Kidney tubule cell (primary cell): ENCODE measurements at places on chromosomes 3 and 15.

- peak; percentile 94 for DNase-seq
These were observed 22.5 kb downstream of the POPDC2 start for GRCh38 chr3:119637679-119638477.

GRCh38 chr3:107068980-107069379 is 308.3 kb upstream of the CCDC54 start:
- DNase-seq = peak; percentile 63

- DNase-seq = no peak
These were observed 18.4 kb downstream of the ITGA11 start for GRCh38 chr15:68413363-68414205.

- no peak for DNase-seq
These were observed 23.5 kb upstream of the APEH start for GRCh38 chr3:49650637-49651036.

- peak; percentile 43 for DNase-seq
These were observed 2.4 kb downstream of the TSC22D2 start for GRCh38 chr3:150410311-150411105.

DNA sequence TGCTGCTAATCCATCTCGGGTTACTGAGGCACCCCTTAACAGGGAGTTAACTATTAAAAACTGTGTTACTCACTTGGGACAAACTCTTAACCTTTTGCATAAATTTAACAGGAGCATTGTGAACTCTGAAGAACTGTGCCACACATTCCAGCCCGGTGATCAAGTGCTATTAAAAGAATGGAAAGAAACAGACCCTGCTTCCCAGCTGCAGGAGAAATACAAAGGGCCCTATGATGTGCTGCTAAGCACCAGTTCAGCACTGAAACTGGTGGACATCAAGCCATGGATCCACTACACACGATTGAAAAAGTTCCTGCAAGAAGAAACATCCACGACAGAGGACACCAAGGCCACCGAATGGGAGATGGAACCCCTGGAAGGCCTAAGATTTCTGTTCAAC is 114.7 kb upstream of the PLCL2 start:
- DNase-seq = peak; percentile 86

DNA sequence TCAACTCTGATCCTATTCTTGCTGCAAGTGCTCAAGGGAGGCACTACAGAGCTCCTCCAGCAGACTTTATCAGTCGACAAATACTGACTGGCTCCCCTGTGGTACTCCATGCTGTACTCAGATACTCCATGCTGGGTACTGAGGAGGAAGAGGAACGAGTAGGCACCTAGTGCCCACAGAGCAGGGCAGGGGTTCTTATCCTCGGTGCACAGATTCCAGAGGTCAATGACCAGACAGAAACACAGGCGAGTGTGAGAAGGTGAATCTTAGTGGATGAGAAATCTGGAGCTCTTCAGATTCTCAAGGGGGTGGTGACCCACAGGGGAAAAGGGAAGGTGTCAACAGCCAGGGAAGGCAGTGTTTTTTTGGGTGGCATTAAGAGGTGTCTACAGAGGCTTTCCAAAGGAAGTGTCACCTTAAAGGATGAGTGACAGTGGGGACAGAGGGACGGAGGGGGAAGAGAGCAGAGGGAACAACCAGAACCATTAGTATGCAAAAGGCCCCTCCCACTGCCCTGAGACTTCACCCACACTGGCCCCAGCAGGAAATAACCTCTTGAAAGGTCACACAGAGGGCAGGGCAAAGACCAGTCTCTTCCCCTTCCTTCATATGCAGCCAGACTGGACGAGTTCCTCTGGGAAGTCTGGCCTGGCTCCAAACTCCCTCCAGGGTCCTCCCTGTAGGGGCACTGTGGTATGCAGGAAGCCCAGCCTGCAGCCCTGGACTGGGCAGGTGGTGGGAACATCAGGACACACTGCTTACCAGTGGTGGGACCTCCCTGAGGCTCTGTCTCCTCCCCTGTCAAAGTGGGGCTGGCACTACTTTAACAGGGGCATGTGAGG is 27.5 kb downstream of the CCDC12 start:
- DNase-seq = peak; percentile 25

DNA sequence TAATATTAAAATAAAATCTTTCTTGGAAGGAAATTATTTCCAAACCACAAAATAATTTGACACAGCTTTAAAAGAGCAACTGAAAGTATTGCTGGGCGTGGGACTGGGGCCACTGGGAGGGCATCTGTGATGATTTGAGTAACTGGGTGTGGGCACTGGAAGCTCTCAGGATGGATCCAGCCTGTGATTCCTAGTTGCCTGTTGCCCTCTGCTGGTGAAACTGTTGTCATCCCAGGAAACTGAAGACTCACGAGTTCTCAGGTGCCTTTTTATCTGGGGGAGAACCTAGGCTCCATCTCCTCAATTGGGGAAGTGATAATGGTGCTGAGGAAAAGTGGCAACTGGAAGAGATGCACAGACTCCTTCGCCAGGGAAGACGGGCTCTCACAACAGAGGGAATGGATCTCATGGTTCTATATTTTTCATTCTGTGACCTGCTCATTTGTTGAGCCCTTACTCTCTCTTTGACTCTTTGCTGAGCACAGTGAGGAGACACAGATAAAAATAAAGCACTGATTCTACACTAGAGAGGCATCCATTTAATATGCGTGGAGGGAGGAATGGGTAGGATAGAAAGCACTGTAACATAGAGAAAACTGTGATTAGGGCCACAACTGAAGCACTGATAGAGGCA is 61.6 kb downstream of the TPRG1 start:
- peak; percentile 66 for DNase-seq

DNA sequence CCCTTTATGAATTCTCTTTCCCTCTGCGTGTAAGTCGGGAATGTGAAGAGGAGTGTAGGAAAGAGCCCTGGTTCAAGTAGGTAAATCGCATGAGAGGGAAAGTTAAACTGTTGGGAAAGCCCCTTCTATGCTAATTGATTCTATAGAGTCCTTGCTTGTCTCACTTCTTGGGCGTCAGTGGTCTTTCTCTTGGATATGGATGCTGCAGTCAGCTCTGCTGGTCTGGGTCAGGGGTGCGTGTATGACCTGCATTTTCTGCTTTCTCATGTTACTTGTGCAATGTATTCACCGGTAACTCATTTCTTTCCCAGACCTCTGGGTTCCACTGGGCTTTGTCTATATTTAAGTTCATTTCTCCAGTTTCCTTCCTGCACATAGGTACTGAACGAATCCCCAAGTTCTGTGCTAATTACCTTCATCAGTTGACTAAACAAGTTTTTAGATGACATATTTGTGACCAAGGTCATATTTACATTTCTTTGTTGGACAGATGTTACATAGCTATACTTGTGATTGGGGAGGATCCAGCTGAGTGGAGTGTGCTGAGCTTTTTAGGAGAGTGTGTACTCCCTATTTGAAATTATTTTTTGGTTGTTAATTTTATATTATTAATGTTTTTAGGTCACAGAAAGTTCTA is 1.4 kb downstream of the SETD5 start:
- peak; percentile 55 for DNase-seq

- DNase-seq = no peak
These were observed 102.7 kb downstream of the OSBPL10 start for GRCh38 chr3:31878231-31878838.

DNA sequence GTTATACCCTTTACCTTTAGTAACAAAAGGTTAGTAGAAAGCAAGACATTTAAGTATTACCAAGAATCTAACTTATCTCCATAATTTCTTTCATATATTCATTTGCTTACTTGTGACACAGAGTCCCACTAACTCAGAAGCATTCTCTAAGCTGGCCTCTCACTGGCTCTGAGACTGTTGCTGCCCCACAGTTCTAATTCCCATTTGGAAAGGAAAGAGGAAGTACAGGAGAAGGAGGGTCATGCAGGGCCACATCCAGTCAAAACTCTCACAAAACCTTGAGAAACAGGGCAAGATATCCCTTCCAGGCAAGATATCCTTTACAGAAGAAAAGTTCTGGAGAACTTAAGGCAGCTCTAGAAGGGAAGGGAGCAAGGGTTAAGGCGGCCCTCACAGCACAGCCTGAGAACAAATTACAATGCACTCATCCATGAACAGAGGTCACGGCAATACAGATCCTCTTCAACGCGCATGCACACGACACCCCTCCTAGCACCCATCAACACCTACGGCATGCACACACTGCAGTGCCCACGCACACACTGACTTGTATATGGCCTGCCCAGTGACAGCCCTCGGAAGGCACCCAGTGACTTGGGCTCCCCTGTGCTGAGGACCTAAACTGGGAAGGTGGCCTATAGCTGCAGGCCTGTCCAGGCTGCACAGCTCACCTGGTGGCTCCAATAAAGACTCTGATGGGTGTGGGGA is 13.0 kb upstream of the MYO5C start:
- peak; percentile 37 for DNase-seq

DNA sequence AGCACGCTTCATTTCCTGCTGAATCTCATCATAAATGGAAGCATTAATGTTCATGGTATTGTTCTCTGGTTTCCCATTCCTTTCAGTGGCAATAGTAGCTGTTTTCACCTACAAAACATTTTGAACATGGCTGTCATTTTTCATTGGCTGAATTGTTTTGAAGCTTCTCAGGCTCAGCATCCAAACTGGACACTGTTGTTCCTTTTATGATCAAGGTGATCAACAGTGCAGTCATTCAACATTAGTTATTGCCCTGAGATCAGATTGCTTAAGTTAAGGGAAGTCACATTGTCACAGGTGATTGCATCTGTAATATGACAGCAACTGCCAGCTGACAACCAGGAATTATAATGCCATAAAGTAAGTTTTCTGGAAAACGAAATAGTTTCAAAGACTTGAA is 46.9 kb downstream of the SATB1 start:
- no peak for DNase-seq

GRCh38 chr15:94119298-94119811 is 112.0 kb upstream of the MCTP2 start:
- no peak for DNase-seq

DNA sequence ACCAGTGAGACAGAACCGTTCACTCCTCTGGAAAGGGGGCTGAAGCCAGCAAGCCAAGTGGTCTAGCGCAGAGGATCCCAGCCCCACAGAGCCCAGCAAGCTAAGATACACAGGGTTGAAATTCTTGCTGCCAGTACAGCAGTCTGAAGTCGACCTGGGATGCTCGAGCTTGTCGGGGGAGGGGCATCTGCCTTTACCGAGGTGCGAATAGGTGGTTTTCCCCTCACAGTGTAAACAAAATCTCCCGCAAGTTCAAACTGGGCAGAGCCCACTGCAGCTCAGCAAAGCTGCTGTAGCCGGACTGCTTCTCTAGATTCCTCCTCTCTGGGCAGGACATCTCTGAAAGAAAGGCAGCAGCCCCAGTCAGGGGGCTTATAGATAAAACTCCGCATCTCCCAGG is 11.4 kb downstream of the CEP97 start:
- no peak for DNase-seq
